Transverse colon (tissue), 4 donors: ENCODE measurements at places on chromosomes 7 and 10. TPM values are rescaled to one million over a fixed set of nuclear protein-coding genes. Genes with fewer than 3 reads are reported as not detected.

DNA sequence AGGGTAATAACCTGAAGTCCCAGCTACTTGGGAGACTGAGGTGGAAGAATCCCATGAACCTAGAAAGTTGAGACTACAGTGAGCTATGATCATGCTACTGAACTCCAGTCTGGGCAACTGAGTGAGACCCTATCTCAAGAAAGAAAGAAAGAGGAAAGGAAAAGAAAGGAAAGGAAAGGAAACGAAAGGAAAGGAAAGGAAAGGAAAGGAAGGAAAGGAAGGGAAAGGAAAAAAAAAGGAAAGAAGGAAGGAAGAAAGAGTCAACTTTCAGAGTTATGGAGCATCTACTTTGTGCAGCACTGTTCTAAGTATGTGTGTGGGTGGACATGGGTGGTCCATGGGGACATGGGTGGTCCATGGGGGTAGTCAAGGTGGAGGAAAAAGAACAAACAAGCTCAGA is 24.1 kb upstream of the R3HCC1L start:
- peaks cover 30% of the 10 kb centered on the region for H3K27me3 ChIP-seq
- no peaks in the 10 kb centered on the region for H3K36me3 ChIP-seq
- no peak overlapping the region for H3K27ac ChIP-seq
- H3K4me3 ChIP-seq, result no peak overlapping the region
- no peak for DNase-seq
- no peaks in the 10 kb centered on the region for H3K4me1 ChIP-seq

Gene HYCC1
- total RNA-seq, result 19.8 TPM

Gene AKR1D1
- total RNA-seq, result not detected

- no peak overlapping the region for H3K27ac ChIP-seq
- H3K4me1 ChIP-seq, result peaks cover 11% of the 10 kb centered on the region
- H3K36me3 ChIP-seq, result no peaks in the 10 kb centered on the region
These were observed 23.1 kb downstream of the LRRC4 start for GRCh38 chr7:128008141-128008540.

Gene GRM8
- total RNA-seq, result 4.9 TPM

DNA sequence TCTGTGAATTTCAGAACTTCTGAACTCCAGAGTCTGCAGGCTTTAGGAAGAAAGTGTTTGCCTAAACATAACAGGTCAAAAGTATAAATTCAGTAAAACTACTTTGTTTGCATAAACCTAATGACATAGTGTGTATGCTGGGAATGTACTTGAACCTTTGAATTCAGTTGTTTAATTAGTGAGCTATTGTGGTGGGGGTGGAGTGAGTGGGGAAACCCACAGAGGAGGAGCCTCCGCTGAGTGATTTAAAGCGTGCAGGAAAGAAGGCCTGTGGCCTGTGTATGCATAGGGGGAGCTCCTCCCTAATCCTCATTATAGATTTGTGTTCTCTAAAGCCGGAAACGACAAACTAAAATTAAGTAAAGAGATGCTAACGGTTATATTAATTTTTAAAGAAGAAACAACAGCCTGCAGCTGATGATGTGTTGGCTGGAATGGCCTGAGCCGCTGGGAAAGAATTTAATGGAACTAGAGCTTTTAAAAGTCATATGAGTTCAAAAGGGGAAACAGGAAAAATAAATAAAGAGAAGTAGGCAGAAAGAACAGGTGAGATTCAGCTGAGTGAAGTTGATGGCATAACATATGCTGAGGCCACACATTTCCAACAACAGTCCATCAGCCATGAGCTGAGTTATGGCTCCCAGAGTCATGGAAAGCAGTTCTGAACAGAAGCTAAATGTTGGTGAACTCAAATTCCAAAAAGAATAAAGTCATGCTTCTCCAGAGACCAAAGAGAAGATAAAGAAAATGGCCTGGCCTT is 595.0 kb downstream of the GRM8 start:
- DNase-seq, result no peak
- H3K27ac ChIP-seq, result no peak overlapping the region
- no peaks in the 10 kb centered on the region for H3K4me1 ChIP-seq
- no peaks in the 10 kb centered on the region for H3K27me3 ChIP-seq
- no peak overlapping the region for H3K4me3 ChIP-seq
- H3K36me3 ChIP-seq, result no peaks in the 10 kb centered on the region

DNA sequence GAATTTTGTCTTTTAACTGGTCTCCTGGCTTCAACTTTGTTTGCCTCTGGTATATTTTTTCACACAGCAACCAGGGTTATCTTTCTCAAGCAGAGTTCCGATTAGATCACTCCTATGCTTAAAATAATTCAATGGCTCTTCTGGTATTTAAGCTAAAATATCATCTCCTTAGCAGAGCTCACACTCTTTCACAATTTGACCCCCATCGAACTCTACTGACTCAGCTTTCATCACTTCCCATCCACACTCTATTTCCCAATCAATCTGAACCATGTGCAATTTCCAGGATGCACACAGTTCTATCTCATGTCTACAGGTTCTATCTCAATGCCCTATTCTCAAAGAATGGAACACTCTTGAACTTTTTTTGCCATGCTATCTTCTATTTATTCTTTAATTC is 809.5 kb downstream of the GRID1 start:
- no peak overlapping the region for H3K27ac ChIP-seq
- no peak overlapping the region for H3K4me3 ChIP-seq
- no peaks in the 10 kb centered on the region for H3K36me3 ChIP-seq

Gene SLC18A3
- total RNA-seq, result 0.27 TPM

Gene TMEM213
- not detected for total RNA-seq

Gene MYH16
- total RNA-seq, result not detected

Gene RALA
- 26.5 TPM for total RNA-seq

DNA sequence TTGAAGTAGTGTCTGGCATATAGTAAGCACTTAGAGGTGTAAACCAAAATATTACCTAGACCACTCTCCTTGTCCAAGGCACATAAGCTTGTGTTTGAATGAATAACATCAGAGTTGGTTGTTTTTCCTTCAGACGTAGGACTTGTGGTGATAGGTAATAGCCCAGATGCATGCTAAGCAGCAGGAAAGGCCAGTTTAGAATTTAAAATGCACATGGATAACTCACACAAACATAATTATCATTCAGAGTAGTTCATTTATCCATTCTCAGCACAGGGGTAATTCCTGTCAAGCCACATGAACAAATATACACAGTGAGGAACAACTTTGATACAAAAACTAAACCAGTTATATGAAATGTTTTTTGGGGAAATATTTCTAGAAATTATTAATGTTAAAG is 181.0 kb upstream of the HPS1 start:
- no peaks in the 10 kb centered on the region for H3K36me3 ChIP-seq
- H3K27me3 ChIP-seq, result no peaks in the 10 kb centered on the region
- H3K27ac ChIP-seq, result no peak overlapping the region
- H3K4me3 ChIP-seq, result no peak overlapping the region

GRCh38 chr7:129529643-129530042 is 27.3 kb downstream of the SMKR1 start:
- H3K27ac ChIP-seq, result no peak overlapping the region
- no peak for DNase-seq
- no peaks in the 10 kb centered on the region for H3K27me3 ChIP-seq

Gene SLC39A12
- total RNA-seq, result 0.14 TPM

Gene MYO1G
- total RNA-seq, result 8.3 TPM

DNA sequence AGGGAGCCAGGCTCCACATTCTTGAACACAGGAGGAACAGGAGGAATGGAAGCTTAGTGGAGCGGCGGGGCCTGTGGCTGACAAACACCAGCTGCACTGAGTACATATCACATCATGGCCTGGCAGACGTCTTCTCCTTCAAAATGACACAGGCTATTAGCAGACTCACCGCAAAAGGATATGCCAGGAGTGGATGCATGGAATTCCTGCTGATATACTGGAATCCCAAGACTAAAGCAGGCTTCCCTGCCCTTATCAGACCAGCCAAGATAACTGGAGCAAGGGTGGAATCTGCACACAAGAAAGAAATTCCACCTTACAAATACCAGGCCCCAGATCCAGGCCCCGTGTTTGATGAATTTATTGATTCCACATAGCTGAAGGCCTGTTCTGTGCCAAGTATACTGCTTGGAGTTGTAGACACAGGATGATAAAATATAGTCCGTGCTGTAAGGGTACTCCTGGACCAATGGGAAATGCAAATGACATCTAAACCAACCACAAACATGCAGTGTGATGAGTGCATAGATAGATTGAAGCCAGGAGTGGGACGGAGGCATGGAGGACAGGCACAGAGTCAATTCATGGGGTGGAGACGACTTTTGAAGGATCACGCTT is 480.5 kb upstream of the ZMIZ1 start:
- H3K27ac ChIP-seq, result peak overlapping the region; percentile 63
- DNase-seq, result peak; percentile 32
- no peaks in the 10 kb centered on the region for H3K27me3 ChIP-seq
- H3K4me1 ChIP-seq, result peaks cover 24% of the 10 kb centered on the region

Gene BET1
- total RNA-seq, result 28.9 TPM

GRCh38 chr7:78194611-78195010 is 396.0 kb downstream of the PHTF2 start:
- H3K27me3 ChIP-seq, result no peaks in the 10 kb centered on the region
- no peaks in the 10 kb centered on the region for H3K36me3 ChIP-seq
- no peaks in the 10 kb centered on the region for H3K4me1 ChIP-seq
- no peak overlapping the region for H3K27ac ChIP-seq

GRCh38 chr7:113774182-113774807 is 144.5 kb downstream of the PPP1R3A start:
- no peak overlapping the region for H3K27ac ChIP-seq
- no peaks in the 10 kb centered on the region for H3K27me3 ChIP-seq
- no peak for DNase-seq
- no peaks in the 10 kb centered on the region for H3K4me1 ChIP-seq
- H3K36me3 ChIP-seq, result no peaks in the 10 kb centered on the region

Gene MICALL2
- total RNA-seq, result 113 TPM

Gene GPC2
- total RNA-seq, result 17.2 TPM

Gene GIMAP4
- 13.8 TPM for total RNA-seq

GRCh38 chr10:77504873-77505257 is 132.7 kb downstream of the KCNMA1 start:
- no peak overlapping the region for H3K4me3 ChIP-seq
- no peaks in the 10 kb centered on the region for H3K27me3 ChIP-seq
- no peaks in the 10 kb centered on the region for H3K36me3 ChIP-seq
- no peak overlapping the region for H3K27ac ChIP-seq
- no peaks in the 10 kb centered on the region for H3K4me1 ChIP-seq

DNA sequence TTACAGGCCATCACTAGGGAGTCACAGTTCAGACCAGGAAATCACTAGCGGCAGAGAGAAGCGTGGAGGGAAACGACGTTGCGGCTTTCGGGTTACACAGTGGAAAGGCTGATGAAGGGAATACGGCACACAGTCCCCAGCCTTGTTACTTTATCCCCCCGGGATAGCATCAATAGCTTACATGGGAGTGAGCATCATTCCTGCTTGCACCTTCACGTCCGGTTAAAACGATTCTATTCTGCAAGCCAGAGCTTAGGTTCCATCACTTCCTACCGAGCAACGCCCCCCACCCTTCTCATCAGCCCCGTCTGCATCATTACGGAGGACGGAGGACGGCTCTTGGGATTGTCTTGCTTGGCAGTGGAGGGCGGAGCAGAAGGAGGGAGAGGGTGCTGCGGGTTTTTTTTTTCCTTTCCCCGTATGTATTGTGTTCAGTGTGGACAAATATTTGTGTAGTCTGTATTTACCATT is 124.9 kb downstream of the CLEC2L start:
- DNase-seq, result no peak
- no peaks in the 10 kb centered on the region for H3K4me1 ChIP-seq
- H3K27ac ChIP-seq, result peak overlapping the region; percentile 42
- no peaks in the 10 kb centered on the region for H3K36me3 ChIP-seq

DNA sequence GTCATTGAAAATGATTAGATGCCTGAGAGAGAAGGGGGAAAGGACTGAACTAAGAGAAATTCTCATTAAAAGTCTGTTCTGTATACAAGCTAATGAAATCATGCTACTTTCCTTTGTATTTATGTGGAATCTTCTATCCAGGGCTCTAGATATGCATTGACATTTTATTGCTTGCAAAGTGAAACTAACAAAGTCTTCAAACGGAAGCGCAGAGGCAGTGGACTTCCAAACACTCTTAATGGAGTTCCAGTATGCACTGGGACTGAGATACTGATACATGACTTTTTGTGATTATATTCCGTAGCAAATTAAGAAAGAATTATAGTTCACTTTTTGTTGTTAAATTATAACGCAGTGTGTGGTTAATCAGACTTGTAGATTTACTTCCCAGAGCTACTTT is 166.8 kb upstream of the TBX20 start:
- H3K36me3 ChIP-seq, result no peaks in the 10 kb centered on the region
- H3K27me3 ChIP-seq, result no peaks in the 10 kb centered on the region
- no peak overlapping the region for H3K4me3 ChIP-seq
- H3K4me1 ChIP-seq, result no peaks in the 10 kb centered on the region
- H3K27ac ChIP-seq, result no peak overlapping the region

DNA sequence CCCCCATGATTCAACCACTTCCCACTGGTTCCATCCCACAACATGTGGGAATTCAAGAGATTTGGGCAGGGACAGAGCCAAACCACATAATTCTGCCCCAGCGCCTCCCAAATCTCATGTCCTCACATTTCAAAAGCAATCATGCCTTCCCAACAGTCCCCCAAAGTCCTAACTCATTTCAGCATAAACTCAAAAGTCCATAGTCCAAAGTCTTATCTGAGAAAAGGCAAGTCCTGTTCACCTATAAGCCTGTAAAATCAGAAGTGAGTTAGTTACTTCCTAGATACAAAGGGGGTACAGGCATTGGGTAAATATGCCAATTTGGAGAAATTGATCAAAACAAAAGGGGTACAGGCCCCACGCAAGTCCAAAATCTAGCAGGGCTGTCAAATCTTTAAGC is 272.9 kb downstream of the MAGI2 start:
- no peaks in the 10 kb centered on the region for H3K4me1 ChIP-seq
- no peak overlapping the region for H3K27ac ChIP-seq
- H3K4me3 ChIP-seq, result no peak overlapping the region
- DNase-seq, result no peak

GRCh38 chr10:75236178-75236825 is 545 bp upstream of the COMTD1 start:
- H3K27me3 ChIP-seq, result no peaks in the 10 kb centered on the region
- H3K4me1 ChIP-seq, result peaks cover 24% of the 10 kb centered on the region
- H3K36me3 ChIP-seq, result peaks cover 9% of the 10 kb centered on the region
- DNase-seq, result no peak
- H3K27ac ChIP-seq, result peak overlapping the region; percentile 23

DNA sequence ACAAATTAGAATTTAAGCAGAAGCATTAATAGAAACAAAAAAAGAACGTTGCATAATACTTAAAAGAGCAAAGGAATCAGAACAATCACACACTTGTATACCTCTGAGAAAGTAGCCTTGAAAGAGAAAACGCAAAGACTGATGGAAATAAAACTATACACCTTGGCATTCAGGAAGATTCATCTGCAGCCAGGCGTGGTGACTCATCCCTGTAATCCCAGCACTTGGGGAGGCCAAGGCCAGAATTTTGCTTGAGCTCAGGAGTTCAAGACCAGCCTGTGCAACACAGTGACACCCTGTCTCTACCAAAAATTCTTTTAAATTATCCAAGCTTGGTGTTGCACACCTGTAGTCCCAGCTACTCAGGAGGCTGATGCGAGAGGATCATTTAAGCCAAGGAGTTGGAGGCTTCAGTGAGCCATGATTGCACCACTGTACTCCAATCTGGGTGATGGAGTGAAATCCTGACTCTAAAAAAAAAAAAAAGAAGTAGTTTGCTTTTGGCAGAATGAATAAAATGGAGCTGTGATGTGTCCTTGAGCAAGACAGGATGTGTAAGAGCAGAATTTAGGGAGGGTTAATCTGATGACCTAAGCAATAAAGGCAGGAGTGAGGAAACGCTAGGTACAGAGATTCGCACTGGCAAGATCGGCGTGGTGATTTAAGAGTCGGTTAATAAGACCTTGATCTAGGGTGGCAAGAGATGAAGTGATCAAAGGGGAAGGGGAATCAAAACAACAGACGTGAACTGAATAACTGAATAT is 75.8 kb upstream of the NRP1 start:
- H3K4me1 ChIP-seq, result no peaks in the 10 kb centered on the region
- H3K4me3 ChIP-seq, result no peak overlapping the region
- H3K27me3 ChIP-seq, result peaks cover 3% of the 10 kb centered on the region
- no peak overlapping the region for H3K27ac ChIP-seq
